ENCODE measurements at places on chromosomes 11 and 22. TPM values are rescaled to one million over a fixed set of nuclear protein-coding genes. Genes with fewer than 3 reads are reported as not detected.
A peak's percentile ranks its signal among the peaks of the same experiment; 100 is the strongest.

DNA sequence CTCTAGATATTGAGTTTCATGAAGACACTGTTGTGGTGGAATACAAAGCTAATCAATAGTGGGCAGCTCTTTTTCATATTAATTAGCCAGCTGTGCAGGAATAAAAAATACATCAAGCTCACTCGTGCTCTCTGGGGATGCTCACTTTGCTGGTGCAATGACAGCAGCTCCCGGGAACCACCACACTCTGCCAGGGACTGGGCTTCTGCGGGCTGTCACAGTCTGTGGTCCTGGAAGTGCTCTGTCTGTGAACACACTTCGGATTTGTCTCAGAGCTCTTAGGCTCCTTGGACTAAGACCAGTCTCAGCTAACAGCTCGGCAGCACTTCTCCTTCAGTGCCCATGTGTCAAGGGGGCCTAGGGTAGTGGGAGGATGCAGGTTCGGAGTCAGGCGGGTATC, 393.5 kb downstream of the TENM4 start:
- DNase-seq, result no peak

GRCh38 chr11:10483174-10483573, 28.1 kb downstream of the AMPD3 start:
- DNase-seq, result no peak

The ANO5 gene
- total RNA-seq, result 37.5 TPM

- DNase-seq, result peak; percentile 88
These were observed 1.5 kb upstream of the TRABD start for GRCh38 chr22:50184004-50184901.

DNA sequence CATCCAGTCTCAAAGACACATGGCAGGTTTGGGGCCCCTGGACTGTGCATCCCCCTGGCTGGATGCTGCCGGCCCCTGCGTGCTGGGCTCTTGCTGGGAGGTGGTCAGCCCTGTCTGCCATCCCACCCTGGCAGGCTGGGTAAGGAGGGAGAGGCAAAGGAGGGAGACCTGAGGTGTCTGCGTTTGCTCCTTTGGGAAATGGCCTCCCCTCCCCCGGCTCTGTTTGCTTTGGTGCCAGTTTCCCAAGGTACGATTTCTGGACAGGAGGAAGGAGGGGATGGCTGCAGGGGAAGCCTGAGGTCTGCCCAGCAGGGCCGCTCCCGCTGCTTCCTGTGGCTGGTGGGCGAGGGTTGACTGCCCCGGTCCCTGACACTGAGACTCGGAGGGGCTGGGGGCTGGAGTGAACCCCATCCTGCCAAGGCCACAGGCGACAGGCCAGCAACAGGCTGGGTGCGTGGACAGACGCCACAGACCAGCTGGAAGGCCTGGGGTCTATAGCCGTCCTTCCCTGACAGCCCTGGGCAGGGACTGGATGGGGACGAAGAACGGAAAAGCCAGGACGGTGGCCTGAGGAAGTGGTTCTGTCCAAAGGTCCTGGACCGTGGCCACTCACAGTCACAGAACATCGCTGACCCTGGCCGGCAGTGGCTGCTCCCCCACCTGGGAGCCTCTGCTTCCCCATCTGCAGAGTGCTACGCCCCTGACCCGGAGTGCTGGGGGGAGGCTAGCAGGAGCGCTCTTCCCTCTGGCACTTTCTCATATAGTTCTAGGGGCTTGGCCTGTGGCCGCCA, 38.0 kb downstream of the OSBPL5 start:
- DNase-seq, result peak; percentile 23

The ZFTA gene
- total RNA-seq, result 15.5 TPM

- peak; percentile 44 for DNase-seq
These were observed 9.3 kb downstream of the TFIP11 start for GRCh38 chr22:26502688-26503561.

DNA sequence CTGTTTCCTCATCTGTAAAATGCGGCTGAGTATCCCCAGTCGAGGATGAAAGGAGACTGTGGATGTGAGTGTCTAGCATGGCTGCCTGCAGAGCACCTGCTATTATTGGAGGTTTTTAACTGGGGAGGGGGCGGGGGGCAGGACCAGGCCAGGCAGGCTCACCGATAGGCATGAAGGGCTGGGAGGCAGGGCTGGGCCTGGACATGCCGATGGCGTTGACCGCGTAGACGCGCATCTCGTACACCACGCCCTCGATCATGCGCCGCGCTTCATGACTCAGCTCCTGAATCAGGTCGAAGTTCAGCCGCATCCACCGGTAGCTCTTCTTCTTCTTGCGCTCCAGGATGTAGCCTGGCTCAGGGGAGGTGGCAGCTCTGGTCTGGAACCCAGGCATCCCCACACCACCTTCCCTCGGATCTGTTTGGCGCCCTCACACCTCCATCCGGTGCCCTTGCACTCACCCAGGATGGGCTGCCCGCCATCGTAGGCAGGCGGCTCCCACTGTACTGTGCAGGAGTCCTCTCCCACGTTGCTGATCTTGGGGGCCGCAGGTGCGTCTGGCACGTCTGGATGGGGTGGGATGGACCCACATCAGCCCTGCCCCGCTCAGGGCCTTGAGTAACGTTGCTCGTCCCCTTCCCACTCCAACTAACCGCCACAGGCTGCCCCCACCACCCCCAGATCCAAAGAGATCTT, 15.1 kb downstream of the MYBPC3 start:
- peak; percentile 22 for DNase-seq

The GNAZ gene
- 2.6 TPM for total RNA-seq

GRCh38 chr22:20499769-20500168, 4.2 kb upstream of the KLHL22 start:
- DNase-seq, result no peak

- DNase-seq, result no peak
These were observed 46.5 kb downstream of the PISD start for GRCh38 chr22:31615491-31615860.

DNA sequence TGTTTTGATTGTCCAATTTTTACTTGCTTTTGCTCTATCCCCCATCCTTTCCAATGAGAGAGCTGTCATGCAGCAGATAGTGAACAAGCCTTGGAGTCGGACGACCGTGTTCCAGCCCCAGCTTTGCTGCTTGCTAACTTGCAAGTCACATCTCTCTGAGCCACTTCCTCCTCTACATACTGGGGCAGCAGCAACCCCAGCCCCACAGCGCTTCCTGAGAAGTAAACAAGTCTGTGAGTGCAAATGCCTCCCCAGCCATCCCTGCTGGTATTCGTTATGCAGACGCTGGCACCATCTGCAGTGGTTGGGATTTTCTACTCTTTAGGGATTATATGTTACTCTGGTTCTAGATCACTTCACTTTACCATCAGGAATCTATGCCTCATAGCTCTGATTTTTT, 35.0 kb downstream of the TPBGL start:
- peak; percentile 53 for DNase-seq
